ENCODE measurements at places on chromosomes 1 and 21. TPM values are rescaled to one million over a fixed set of nuclear protein-coding genes. Genes with fewer than 3 reads are reported as not detected.

FMO5 gene
- 113 TPM for polyA plus RNA-seq

- no peak for DNase-seq
Measured at GRCh38 chr1:231679109-231679508, 52.5 kb downstream of the DISC1 start.

- DNase-seq: no peak
Measured at GRCh38 chr21:44556879-44557278, 1.7 kb downstream of the KRTAP10-3 start.

CRYAA gene
- polyA plus RNA-seq: not detected

DNA sequence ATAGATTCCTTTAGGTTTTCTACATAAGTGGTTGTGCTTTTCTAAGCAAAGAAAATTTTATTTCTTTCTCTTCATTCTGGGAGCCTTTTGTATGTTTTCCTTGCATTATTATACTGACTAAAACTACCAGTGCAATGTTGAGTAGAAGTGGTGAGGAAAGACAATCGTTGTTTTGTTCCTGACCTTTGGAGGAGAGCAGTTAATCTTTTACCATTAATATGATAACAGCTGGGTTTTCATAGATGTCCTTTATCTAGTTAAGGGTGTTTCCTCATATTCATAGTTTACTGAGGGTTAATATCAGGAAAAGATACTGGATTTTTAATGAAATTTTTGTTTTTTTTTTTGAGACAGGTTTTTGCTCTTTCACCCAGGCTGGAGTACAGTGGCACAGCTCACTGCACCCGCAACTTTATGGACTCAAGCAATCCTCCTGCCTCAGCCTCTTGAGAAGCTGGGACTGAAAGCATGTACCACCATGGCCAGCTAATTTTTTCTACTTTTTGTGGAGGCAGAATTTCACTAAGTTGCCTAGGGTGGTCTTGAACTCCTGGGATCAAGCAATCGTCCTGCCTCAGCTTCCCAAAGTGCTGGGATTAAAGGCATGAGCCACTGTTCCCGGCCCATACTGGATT, 9.0 kb upstream of the KCTD3 start:
- DNase-seq: no peak

FOXO6 gene
- polyA plus RNA-seq: 0.83 TPM

GRCh38 chr1:185935360-185935759, 201.2 kb downstream of the HMCN1 start:
- no peak for DNase-seq

GRCh38 chr1:43450251-43450941, 3.3 kb downstream of the HYI start:
- DNase-seq: no peak

MEX3A gene
- polyA plus RNA-seq: not detected

- DNase-seq: no peak
Measured at GRCh38 chr1:164937291-164937690, 378.3 kb downstream of the PBX1 start.
